ENCODE measurements at places on chromosomes 4 and X. TPM values are rescaled to one million over a fixed set of nuclear protein-coding genes. Genes with fewer than 3 reads are reported as not detected.
A peak's percentile ranks its signal among the peaks of the same experiment; 100 is the strongest.

SPATA4 gene
- total RNA-seq = not detected

PALLD gene
- 22.8 TPM for total RNA-seq

NHSL2 gene
- total RNA-seq = 30.8 TPM

GAGE13 gene
- total RNA-seq = not detected

PLAC1 gene
- not detected for total RNA-seq

ATP2B3 gene
- not detected for total RNA-seq

- no peaks in the 10 kb centered on the region for H3K27me3 ChIP-seq
- DNase-seq = no peak
- H3K27ac ChIP-seq = no peak overlapping the region
- H3K36me3 ChIP-seq = no peaks in the 10 kb centered on the region
- H3K4me1 ChIP-seq = no peaks in the 10 kb centered on the region
- H3K4me3 ChIP-seq = no peak overlapping the region
Measured at GRCh38 chr4:93814141-93814540, 14.4 kb upstream of the ATOH1 start.

DNA sequence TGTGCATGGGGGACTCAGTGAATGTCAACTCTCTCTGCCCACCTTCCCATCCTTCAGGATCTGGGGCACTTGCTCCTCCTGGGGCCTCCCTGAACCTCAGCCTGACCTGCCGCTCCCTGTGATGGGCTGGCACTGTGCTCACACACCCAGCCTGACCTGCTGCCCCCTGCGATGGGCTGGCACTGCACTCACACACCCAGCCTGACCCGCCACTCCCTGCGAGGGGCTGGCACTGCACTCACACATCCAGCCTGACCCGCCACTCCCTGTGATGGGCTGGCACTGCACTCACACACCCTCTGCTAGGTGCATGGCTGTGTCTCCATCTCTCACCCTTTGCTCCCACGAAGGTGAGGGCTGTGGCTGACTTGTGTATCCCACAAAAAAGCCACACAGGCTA, 103.4 kb downstream of the ABLIM2 start:
- H3K36me3 ChIP-seq = no peaks in the 10 kb centered on the region
- no peak for DNase-seq
- H3K4me3 ChIP-seq = no peak overlapping the region
- no peak overlapping the region for H3K27ac ChIP-seq

- H3K27me3 ChIP-seq = no peaks in the 10 kb centered on the region
- no peak overlapping the region for H3K4me3 ChIP-seq
- no peaks in the 10 kb centered on the region for H3K4me1 ChIP-seq
- H3K36me3 ChIP-seq = no peaks in the 10 kb centered on the region
- H3K27ac ChIP-seq = no peak overlapping the region
Measured at GRCh38 chr4:138680989-138681604, 334.5 kb upstream of the NOCT start.

DNA sequence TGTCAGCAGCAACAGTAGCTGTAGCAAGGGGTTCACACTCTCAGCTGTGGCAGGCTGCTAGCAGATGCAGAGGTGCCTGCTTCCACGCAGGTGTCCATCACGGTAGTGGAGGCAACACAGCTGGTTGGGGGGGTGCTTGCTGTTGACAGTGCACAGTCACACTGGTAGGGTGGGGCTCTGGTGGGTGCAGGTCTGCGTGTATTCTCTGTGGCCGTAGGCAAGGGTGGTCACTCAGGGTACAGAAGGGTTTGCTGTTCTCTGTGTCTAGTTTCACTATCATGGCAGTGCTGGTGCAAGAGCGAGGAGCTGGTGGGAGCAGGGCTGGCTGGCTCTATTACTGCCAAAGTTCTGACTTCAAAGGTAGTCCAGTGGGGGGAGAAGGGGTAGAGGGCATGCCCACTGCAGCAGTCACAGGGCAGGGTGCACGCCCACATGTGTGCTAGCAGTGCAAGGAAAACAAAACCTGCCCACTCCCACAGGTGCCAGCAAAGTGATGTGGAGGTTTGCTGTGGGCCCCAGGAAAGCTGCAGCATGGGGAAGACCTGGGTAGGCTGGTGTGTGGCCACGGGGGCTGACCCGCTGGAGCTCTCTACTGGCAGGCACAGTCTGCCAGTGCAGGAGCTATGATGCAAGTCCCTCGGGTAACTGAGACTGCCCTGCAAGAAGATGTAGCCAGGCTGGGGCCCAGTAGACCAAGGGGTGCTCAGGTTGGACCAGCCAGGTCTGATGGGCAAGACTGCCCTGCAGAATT, 21.6 kb upstream of the WDR17 start:
- no peak overlapping the region for H3K27ac ChIP-seq
- H3K36me3 ChIP-seq = no peaks in the 10 kb centered on the region
- no peak for DNase-seq
- no peaks in the 10 kb centered on the region for H3K4me1 ChIP-seq

GRCh38 chrX:50629774-50630173, 159.1 kb upstream of the DGKK start:
- no peak overlapping the region for H3K4me3 ChIP-seq
- H3K36me3 ChIP-seq = no peaks in the 10 kb centered on the region
- no peak for DNase-seq
- no peak overlapping the region for H3K27ac ChIP-seq
- no peaks in the 10 kb centered on the region for H3K4me1 ChIP-seq
- no peaks in the 10 kb centered on the region for H3K27me3 ChIP-seq

DNA sequence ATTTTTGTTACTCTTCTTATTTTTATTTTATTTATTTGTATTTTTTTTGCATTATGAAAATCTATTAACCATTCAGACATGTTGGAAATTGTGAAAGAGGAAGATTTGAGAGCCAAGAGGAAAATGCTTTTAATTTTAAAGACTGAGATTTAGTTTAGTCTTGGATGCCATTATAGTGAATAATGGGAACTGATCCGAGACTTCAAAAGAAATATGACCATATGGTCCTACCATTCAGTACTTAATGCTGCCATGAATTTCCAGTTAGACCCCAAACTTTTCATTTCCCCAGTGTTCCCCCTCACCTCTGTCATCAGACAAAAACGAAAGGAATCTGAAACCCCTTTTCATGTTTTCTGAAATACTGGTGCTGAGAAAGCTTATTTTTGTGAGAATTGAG, 95.5 kb downstream of the TENM3 start:
- H3K27me3 ChIP-seq = no peaks in the 10 kb centered on the region
- H3K4me3 ChIP-seq = no peak overlapping the region
- no peaks in the 10 kb centered on the region for H3K36me3 ChIP-seq
- H3K4me1 ChIP-seq = no peaks in the 10 kb centered on the region
- DNase-seq = no peak
- no peak overlapping the region for H3K27ac ChIP-seq

GRCh38 chr4:37646247-37646646, 39.9 kb downstream of the RELL1 start:
- no peaks in the 10 kb centered on the region for H3K4me1 ChIP-seq
- H3K4me3 ChIP-seq = no peak overlapping the region
- H3K36me3 ChIP-seq = peaks cover 37% of the 10 kb centered on the region
- H3K27ac ChIP-seq = no peak overlapping the region
- H3K27me3 ChIP-seq = no peaks in the 10 kb centered on the region
- DNase-seq = no peak

GRCh38 chrX:72687396-72687795, 26.7 kb downstream of the PHKA1 start:
- H3K36me3 ChIP-seq = no peaks in the 10 kb centered on the region
- H3K4me3 ChIP-seq = no peak overlapping the region
- no peaks in the 10 kb centered on the region for H3K4me1 ChIP-seq
- DNase-seq = no peak
- H3K27me3 ChIP-seq = no peaks in the 10 kb centered on the region
- H3K27ac ChIP-seq = no peak overlapping the region

GRCh38 chrX:83521905-83522304, 13.8 kb downstream of the POU3F4 start:
- no peak overlapping the region for H3K4me3 ChIP-seq
- H3K27ac ChIP-seq = no peak overlapping the region
- DNase-seq = no peak

DNA sequence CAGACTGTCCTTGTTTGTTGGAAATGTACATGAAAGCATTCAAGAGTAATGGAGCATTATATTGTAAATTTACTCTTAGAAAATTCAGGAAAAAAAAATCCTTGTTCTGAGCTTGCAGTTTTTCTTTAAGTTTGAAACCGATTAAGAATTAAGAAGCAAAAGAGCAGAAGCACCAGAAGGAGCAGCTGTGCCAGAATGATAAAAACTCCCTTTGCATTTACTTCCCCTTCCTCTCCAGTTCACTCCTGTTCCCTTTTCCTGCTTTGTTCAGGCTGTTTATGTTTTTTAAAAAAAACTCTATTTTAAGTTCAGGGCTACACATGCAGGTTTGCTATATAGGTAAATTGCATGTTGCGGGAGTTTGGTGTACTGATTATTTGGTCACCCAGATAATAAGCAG, 90.3 kb downstream of the ATOH1 start:
- no peak for DNase-seq
- no peak overlapping the region for H3K27ac ChIP-seq
- no peak overlapping the region for H3K4me3 ChIP-seq
- no peaks in the 10 kb centered on the region for H3K27me3 ChIP-seq
- H3K4me1 ChIP-seq = no peaks in the 10 kb centered on the region
- H3K36me3 ChIP-seq = no peaks in the 10 kb centered on the region

- H3K27me3 ChIP-seq = no peaks in the 10 kb centered on the region
- H3K36me3 ChIP-seq = no peaks in the 10 kb centered on the region
- no peaks in the 10 kb centered on the region for H3K4me1 ChIP-seq
- H3K27ac ChIP-seq = no peak overlapping the region
- no peak overlapping the region for H3K4me3 ChIP-seq
Measured at GRCh38 chr4:25608644-25609043, 47.0 kb upstream of the SLC34A2 start.

- H3K4me3 ChIP-seq = peak overlapping the region; percentile 4
- peaks cover 14% of the 10 kb centered on the region for H3K36me3 ChIP-seq
- peaks cover 42% of the 10 kb centered on the region for H3K4me1 ChIP-seq
- H3K27me3 ChIP-seq = no peaks in the 10 kb centered on the region
Measured at GRCh38 chr4:98446499-98447375, 185.6 kb downstream of the RAP1GDS1 start.
